Gastrocnemius medialis (tissue), 4 donors: ENCODE measurements at places on chromosomes 13 and 19.
A peak's percentile ranks its signal among the peaks of the same experiment; 100 is the strongest.

- no peak for DNase-seq
Measured at GRCh38 chr19:4914736-4915501, 5.6 kb downstream of the UHRF1 start.

GRCh38 chr13:103031332-103031873 lies 34.8 kb downstream of the SLC10A2 start:
- no peak for DNase-seq

DNA sequence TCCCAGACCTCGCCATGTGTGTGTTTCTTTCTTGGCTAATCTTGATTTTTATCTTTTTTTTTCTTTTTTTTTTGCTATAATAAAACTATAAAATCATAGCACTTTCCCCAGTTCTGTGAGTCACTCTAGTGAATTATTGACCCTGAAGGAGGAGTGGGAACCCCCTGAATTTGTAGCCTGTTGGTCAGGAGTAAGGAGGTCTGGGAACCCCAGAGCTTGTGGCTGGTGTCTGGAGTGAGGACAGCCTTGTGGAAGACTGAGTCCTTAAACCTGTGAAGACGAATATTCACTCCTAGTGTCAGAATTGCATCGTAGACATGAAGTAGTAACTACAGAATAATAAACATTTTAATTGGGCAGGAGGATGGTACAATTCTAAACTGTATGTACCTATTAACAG lies 7.4 kb downstream of the EID2B start:
- DNase-seq = no peak

- DNase-seq = no peak
Measured at GRCh38 chr13:112775791-112776279, 86.0 kb downstream of the ATP11A start.

DNA sequence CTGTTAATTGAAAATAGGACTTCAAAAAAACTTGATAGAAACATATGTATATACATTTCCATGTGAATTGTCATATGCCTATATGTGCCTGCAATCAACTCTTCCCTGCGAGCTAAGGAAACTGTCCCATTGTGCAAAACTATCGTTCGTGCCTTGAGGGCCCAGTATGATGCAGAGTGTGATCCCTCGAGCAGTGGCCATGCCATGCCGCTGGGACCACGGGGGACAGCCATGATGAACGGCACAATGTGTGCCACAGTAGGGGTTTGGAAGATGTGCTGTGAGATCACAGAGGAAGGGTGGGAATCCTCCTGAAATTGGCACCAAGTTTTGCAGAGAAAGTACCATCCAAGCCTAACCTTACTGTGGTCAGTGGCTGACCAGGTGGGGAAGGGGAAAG lies 118.1 kb upstream of the SOX1 start:
- no peak for DNase-seq

DNA sequence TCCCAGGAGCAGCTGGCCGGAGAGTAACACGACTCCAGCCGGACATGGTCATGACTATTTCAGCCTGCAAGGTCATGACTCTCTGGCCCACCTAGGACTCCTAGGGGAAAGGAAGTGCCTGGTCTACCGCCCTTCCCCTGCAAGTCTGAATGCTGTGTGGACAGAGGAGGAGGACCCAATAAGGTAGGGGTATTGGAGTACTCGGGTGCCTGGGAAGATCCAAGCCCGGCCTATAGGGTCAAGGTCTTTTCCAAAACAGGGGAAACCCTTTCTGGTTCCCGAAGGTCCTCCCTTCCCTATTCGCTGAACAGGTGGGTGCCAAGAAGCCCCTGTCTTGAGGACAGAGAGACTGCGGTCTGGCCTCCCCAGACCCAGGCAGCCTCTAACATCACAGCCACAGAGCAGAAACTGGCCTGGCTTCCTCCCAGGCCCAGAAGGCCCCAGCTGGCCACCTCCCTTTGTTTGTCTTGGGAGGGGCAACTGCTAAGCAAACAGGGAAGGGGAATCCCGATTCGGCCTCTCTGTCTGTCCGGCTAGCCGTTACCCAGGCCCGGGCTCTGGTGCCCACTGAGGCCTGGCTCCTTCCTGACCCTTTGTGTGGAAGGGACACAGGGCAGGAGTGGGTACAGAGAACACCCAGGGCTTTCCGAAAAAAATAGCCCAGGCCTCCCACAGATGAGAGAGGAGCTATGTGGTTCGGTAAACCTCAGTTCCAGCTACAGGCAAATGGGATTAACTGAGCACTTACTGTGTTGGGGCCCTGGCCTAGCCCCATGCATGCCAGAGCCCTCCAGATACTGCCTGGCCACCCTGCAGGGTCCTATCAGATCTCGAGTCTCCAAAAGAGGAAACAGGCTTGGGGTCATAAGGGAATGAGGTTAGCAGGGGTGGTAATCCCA lies 5.2 kb upstream of the GRAMD1A start:
- no peak for DNase-seq

GRCh38 chr19:41753936-41754529 lies 1.3 kb upstream of the CEACAM6 start:
- DNase-seq = no peak

DNA sequence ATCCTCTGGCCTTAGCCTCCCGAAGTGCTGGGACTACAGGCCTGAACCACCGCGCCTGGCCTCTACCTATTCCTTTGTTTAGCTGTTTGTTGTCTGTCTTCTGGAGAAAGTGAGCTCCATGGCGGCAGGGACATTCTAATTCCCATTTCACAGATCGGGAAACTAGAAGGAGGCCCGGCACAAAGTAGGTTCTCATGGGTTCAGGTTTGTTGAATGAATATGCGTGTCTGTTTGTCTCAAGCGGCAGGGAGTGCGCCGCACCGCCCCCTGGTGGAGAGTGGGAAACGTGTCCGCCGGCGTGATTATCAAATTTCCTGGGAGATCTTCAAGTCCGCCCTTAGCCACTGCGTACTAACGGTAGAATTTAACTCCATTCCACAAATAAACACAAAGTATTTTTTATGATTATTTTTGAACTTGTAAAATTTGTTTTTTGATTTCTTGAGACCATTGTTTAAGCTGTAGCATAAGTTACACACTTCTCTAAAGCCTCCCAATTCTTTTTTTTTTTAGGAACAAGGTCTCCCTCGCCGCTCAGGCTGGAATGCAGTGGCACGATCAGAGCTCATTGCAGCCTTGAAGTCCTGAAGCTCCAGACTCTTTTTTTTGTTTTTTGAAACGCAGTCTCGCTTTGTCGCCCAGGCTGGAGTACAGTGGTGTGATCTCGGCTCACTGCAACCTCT lies 8.9 kb upstream of the CCDC9 start:
- peak; percentile 76 for DNase-seq

DNA sequence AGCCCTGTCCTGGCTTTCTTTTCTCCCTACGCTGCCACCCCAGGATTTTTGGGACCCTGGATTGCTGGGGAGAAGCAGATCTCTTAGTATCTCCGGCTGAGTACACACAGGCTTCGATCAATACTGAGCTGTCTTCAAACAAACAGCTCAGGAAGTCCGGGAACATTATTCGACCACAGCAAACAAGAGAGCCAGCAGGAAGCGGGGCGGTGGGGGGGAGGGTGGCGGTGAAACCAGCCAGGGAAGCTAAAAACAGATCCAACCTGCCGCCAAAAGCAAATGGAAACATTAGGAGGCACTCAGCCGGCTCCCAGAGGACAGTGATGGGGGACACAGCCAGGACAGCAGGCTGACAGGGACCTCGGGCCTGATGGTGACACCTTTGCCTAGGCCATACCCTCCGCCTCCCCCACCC lies 12.2 kb upstream of the BCAM start:
- peak; percentile 70 for DNase-seq

DNA sequence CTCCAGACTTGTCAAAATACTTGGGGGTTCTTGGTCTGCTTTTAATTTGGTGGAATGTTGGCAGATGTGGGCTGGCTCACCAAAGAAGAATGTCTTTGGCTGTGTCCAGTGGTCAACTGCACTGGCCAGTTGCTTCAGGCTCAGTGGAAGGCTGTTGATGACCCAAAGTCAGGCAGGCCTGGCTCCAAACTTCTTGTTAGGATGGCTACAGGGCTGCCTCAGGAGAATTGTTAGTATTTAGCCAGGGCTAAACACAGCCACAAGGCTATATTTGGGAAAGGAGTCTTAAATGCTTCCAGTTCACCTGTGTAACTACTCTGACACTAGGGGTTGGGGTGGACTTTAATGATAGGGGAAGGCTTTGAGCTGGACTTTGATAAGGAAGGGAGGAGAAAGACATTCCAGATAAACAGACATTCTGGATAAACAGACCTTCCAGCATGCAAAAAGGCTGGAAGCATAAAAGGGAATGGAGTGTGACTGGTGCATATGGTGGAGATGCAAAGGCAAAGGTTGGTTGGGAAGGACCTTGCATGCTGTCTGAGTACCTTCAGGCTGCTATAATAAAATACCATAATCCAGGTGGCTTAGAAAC lies 116.8 kb downstream of the FOXO1 start:
- DNase-seq = peak; percentile 61

DNA sequence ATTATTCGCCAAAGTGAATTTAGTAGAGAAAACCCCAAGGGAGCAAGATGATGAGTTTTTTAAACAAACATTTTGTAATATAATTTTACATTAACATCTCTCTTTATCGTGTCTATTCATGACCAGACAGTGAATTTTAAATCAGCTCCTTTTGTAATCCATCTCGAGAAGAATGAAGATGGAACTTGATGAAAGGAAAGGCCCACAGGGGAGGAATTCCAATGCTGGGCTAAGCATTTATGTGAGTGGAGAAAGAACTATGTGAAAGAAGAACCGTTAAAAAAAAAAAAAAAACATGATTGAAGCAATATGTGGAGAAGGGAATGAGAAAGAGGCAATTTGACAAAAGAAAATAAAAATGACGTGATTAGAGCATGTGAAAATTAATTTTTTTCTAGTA lies 170.6 kb downstream of the KCTD12 start:
- DNase-seq = no peak

DNA sequence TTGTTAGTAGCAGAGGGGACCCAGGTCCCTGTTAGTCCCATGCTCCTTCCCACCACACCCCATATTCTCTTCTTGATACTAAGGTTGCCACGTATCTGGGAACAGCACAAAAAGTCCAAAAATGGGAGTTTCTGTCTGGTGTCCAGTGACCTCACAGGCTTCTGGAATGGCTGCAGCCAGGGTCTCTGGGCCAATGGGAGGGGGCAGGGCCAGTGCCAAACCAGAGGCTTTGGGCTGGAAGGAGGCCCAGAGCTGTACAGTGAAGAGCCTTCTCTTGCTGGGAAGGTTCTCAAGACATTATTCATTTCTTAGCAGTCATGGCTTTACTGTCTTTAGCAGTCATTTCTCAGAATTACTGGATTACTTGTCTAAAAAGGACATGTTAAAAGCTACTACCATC lies 119.2 kb downstream of the FRY start:
- DNase-seq = peak; percentile 48

DNA sequence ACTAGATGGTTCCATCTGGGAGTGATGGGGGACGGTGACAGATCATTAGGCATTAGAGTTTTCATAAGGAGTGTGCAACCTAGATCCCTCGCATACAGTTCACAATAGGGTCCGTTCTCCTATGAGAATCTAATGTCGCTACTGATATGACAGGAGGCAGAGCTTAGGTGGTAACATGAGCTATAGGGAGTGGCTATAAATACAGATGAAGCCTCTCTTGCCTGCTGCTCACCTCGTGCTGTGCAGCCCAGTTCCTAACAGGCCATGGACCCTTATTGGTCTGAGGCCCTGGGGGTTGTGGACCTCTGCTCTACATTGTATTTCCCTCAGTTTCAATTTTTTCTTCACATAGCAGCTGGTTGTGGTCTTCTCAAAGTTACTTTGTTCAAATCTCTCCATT lies 56.5 kb downstream of the CDK8 start:
- DNase-seq = no peak

- DNase-seq = no peak
Measured at GRCh38 chr13:111361046-111361872, 40.8 kb downstream of the TEX29 start.

DNA sequence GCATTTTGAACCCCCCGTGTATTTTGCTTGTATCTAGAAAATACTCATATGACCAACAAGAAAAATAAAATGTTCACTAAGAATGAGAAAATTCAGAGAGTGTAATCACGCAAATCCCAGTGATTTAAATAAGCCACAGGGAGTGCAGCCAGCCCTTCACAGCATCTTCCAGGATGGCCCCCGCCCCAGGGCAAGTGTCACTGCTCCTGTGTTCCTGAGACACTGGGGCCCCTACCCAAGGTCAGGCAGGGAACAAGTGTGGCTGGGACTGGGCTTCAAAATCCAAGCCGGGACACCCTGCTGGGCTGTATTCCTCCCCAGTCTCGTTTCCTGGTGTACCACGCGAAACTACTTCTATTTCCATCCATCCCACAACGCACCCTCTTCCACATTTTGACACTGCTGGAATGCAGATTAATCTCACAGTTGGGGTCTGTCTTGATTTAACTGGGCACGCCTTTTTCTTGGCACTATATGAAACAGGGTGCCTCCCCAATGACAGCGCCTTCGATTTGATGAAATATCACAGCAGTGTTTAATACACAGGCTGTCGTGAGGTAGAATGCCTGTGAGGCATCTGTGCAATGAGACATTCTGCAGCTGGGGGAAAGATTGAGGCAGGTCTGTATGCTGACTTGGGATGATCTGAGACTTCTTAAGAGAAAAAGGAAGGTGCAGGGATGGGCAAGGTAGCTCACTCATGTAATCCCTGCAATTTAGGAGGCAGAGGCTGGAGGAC lies 18.3 kb upstream of the CCNP start:
- no peak for DNase-seq
